ENCODE measurements at places on chromosomes 11 and 22.

DNA sequence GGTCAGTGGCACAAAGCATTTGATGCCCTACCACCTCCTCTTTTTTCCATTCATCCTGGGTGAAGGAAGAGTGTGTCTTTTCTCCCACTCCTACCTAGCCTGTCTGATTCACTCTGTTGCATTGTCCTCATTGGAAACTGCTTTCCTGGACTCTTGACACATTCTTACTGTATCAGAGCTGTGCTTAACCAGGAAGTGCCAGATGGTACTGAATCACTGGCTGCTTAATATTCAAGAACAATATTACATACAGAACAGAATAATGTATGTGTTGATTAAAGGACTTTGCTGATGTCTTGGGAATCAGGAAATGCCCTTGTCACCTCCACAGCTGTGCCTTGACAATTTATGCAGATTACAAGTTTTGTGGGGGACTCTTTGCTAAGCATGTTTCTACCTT lies 44.4 kb downstream of the SVIP start:
- DNase-seq, result no peak

- DNase-seq, result no peak
Observed at GRCh38 chr11:43242401-43242800, 69.4 kb upstream of the API5 start.

GRCh38 chr11:108558222-108558621 lies 35.3 kb downstream of the EXPH5 start:
- no peak for DNase-seq

GRCh38 chr22:22427542-22428065 lies 80.9 kb downstream of the ZNF280B start:
- DNase-seq, result no peak

DNA sequence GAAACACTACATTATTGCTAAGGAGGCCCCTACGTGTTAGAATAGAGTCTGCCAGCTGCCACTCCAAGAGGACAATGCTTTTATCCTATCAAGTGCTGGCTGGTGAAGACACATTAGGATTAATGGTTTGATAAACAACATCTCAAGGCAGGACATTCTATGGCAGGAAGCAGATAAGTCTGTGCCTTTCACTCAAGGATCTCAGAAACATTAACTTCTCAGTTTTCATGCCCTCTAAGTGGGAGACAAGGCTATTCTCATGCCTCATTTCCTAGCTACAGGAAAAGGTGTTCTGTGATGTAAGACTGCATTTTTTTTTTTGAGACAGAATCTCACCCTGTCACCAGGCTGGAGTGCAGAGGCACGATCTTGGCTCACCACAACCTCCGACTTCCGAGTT lies 23.5 kb upstream of the TIMP3 start:
- no peak for DNase-seq

Data from tibial artery (tissue), 4 donors.